Endothelial cell (in vitro differentiated cells): ENCODE measurements at places on chromosomes 5 and 9.

DNA sequence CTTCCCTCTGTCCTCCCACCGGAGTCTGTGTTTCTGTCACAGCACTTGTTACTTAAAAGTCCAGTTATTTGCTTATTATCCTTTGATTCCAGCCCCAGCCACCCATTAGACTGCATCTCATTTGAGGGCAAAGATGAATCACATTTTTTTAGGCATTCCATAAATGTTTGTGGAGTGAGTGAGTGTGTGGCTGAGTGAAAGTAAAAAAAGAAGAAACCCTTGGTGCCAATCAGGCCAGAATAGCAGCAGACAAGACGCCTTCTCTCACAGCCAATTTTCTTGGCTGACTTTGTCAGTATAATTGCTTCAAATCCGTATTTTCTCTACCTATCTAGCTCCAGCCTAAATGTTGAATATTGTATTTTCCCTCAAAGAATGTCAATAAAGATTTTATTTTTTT is 613.0 kb upstream of the WWC1 start:
- no peak overlapping the region for H3K4me3 ChIP-seq
- H3K27me3 ChIP-seq = no peaks in the 10 kb centered on the region
- no peak overlapping the region for H3K27ac ChIP-seq

GRCh38 chr5:144048259-144048856 is 122.1 kb downstream of the YIPF5 start:
- H3K27me3 ChIP-seq = no peaks in the 10 kb centered on the region
- DNase-seq = no peak
- no peaks in the 10 kb centered on the region for H3K4me1 ChIP-seq
- no peak overlapping the region for H3K4me3 ChIP-seq

DNA sequence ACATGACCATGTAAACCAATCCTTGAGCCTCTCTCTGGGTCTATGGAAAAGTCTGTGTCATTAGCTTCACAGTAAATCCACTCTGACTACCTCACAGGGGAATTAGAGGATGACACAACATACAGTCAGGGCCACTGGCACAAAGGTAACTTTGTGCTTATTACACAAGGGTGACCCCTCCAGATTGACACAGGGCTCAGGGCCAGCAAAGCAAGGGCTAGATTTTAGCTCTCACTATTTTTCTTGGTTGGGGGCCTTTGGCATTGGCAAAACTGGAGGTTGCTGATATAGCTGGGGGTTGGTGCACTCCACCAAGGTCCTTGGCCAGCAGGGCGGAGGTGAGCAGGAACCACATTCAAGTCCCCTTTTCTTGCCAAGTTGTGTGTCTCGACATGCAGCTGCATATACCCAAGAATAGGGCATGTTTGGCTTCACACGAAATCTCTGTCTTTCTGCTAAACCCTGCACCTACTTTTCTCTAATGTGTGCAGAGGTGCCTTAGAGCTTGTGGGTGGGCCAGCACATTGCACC is 15.2 kb upstream of the OSMR start:
- no peaks in the 10 kb centered on the region for H3K27me3 ChIP-seq
- no peaks in the 10 kb centered on the region for H3K36me3 ChIP-seq
- no peak overlapping the region for H3K4me3 ChIP-seq
- H3K27ac ChIP-seq = no peak overlapping the region
- DNase-seq = no peak

DNA sequence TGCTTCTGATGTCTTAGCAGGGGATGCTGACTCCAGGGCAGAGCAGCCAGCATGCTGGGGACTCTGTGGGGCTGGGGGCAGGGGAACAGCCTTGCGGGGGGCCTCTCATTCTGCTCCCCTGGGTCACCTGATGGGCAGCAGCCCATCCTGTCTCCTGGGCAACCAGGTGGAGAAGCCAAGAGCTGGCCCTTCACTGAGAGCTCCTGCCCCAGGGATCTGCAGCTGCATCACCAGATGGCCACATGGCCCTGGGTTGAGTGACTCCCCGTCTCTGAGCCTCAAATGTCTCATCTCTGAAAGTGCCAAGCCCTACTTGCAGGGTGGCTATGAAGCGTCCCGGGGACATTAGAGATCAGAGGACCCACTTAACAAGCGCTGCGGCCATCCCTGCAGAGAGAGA is 49.1 kb downstream of the LRSAM1 start:
- H3K36me3 ChIP-seq = peaks cover 8% of the 10 kb centered on the region
- no peak overlapping the region for H3K4me3 ChIP-seq
- H3K4me1 ChIP-seq = peaks cover 6% of the 10 kb centered on the region
- DNase-seq = no peak
- H3K27me3 ChIP-seq = peaks cover 5% of the 10 kb centered on the region
- H3K27ac ChIP-seq = no peak overlapping the region
